HTR-8/SVneo (cell line): ENCODE measurements at places on chromosomes 2 and 18.

- no peak for DNase-seq
Measured at GRCh38 chr2:239368321-239368720, 32.5 kb downstream of the HDAC4 start.

GRCh38 chr2:10760794-10761504 lies 39.5 kb downstream of the ATP6V1C2 start:
- DNase-seq: no peak

- no peak for DNase-seq
Measured at GRCh38 chr2:43180897-43181296, 45.5 kb downstream of the ZFP36L2 start.

GRCh38 chr2:32647180-32647651 lies 19.4 kb downstream of the TTC27 start:
- DNase-seq: peak; percentile 23

GRCh38 chr2:186629250-186629996 lies 39.6 kb downstream of the ITGAV start:
- no peak for DNase-seq

DNA sequence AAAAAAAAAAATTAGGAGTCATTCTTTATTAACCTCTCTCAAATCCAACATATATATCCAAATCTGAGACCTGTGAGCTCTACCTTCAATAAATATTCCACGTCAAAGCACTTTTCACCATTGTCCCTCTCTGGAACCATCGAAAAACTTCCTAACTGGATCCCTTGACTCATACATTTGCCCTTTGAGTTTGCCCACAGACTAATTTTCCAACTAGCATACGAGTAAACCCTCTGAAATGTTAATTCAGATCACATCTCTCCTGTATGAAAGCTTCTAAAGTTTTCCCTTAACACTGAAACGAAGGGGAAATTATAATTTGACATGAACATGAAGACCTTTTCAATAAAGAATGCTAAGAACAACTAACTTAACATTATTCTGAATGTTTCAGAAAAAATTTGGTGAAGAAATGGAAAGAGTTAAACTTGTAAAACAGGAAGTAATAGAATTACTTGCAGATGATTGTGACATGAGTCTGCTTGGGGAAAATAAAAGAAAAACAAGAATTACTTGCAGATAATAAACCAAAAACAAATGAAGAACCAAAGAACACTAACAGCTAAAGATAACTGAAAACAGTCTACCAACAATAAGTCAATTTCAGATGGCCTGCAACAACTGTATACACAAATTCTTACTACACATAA lies 110.6 kb downstream of the C2orf74 start:
- DNase-seq: no peak

GRCh38 chr2:3585261-3586109 lies 9.4 kb upstream of the COLEC11 start:
- no peak for DNase-seq

DNA sequence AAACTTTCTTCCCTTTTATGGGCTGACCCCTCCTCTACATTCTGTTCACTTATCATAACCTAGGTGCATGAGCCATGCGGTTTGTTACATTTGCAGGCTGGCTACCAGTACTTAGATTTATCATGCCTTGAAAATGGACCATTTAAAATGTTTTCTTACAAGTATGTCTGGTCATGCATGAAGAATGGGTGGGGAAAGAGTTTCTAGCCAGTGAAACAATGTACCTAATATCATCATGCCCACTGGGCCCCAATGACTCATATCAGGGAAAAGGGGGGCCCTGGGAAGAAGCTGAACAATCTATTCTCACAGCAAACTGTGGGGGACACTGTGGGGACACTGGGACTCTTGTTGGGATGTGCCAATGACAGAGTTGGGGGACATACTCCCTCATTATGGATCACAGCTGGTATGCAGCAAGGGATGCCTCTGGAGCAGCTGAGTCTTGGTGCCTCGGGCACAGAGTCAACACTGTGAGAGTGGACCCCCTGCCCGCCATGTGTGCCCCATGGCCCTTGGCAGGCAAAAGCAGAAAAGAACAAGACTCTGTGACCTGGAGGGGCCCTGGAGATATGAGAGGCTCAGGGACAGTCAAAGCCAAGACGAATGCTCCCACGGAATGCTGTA lies 156.3 kb downstream of the ZNF516 start:
- DNase-seq: no peak

DNA sequence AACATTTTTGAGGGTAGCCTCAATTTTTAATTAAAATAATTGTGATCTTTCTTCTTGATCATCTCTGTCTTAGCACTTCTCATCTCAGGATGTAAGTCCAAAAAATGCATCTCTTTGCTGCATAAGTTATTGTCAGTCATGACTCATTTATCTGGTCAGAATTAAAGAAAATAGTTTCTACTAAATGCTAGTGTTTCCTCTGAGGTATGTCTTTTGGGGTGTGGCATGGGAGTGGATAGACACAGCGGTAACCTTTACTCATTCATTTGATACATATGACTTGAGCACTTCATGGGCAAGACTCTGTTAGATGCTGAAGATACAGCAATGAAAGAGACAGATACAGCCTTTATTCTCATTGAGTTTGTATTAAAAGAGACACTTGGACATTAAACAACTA lies 284.7 kb downstream of the IRS1 start:
- peak; percentile 11 for DNase-seq

DNA sequence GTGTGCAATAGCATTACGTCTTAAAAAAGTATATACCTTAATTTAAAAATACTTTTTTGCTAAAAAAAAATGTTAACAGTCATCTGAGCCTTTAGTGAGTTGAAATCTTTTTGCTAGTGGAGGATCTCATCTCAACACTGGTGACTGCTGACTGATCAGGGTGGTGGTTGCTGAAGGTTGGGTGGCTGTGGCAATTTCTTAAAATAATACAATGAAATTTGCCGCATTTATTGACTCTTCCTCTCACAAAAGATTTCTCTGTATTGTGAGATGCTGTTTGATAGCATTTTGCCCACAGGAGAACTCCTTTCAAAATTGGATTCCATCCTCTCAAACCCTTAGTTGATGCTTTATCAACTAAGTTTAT lies 46.1 kb upstream of the ANXA4 start:
- DNase-seq: no peak

- DNase-seq: no peak
Measured at GRCh38 chr2:95158441-95158840, 1.2 kb downstream of the ZNF514 start.
